ENCODE measurements at places on chromosomes 16 and 17.

DNA sequence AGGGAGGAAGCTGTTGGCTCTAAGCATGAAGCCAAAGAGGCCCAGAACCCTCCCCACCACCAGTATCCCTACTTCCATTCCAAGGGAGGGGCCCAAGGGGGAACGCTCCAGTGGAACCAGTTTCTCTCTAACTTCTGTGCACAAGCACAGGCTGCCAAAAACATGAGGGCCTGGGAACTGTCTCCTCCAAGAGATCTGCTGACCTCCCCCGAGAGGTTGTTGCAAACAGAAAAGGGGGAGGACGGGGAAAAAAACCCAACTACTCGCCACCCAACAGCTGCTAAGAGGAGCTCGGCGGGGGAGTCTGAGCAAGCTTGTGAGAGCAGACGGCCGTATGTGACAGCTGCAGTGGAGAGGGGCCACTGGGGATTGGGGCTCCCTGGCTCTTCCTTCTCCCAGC, 15.7 kb upstream of the SLC35B1 start:
- DNase-seq: no peak

- DNase-seq: no peak
These were observed 111.7 kb downstream of the IRF8 start for GRCh38 chr16:86010680-86011141.

- no peak for DNase-seq
These were observed at the start of gene SF3B3 for GRCh38 chr16:70523743-70524398. Gene SF3B3 (plus strand): TSS chr16:70523816. CDS start chr16:70526657, 2,841 bp downstream.

GRCh38 chr16:11609474-11610120, 22.9 kb upstream of the LITAF start:
- no peak for DNase-seq

GRCh38 chr17:47072886-47073285, 93.8 kb upstream of the RPRML start:
- DNase-seq: no peak

DNA sequence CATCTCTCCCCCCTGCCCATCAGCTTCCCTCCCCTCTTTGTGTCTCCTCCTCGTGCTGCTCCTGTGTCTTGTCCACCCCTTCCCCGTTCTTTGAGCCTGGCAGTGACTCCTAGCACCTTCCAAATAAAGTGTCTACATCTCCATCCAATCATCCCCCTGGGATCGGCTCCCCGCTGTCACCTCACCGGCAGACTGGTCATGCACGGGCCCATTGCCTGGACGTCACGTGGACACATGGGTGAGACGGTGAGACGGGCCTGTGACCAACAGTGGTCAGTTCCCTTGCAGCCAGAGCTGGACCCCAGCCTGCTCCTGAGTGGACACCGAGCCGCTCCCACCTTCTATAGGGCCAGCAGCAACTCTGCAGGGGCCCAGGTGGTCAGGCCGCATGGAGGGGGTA, 46.4 kb downstream of the COTL1 start:
- no peak for DNase-seq

GRCh38 chr17:65173976-65174683, 37.0 kb downstream of the RGS9 start:
- DNase-seq: no peak

DNA sequence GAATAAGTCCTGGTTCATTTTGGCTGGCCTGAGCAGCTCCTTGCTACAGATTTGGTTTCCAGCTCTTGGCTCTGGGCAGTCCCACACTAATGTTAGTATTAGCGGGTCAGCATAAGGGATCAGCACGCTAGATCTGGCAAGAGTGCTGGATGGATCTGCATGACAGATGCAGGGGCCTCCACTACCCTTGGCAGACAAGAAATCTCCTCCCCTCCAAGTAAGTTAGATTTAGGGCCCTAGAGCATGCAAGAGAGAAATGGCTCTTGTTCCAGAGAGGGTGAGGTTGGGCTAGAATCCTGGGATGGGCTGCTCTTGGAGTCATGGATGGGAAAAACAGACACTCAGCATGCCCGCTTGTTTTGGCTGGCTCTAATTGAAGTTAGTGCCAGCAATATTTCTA, 414.3 kb downstream of the RBFOX1 start:
- no peak for DNase-seq

GRCh38 chr16:88194397-88195268, 188.1 kb upstream of the ZNF469 start:
- DNase-seq: no peak

DNA sequence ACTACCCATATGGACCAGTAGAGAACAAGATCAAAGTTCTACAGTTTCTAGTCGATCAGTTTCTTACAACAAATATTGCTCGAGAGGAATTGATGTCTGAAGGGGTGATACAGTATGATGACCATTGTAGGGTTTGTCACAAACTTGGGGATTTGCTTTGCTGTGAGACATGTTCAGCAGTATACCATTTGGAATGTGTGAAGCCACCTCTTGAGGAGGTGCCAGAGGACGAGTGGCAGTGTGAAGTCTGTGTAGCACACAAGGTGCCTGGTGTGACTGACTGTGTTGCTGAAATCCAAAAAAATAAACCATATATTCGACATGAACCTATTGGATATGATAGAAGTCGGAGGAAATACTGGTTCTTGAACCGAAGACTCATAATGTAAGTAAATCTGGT, 29.1 kb downstream of the BPTF start:
- DNase-seq: no peak

DNA sequence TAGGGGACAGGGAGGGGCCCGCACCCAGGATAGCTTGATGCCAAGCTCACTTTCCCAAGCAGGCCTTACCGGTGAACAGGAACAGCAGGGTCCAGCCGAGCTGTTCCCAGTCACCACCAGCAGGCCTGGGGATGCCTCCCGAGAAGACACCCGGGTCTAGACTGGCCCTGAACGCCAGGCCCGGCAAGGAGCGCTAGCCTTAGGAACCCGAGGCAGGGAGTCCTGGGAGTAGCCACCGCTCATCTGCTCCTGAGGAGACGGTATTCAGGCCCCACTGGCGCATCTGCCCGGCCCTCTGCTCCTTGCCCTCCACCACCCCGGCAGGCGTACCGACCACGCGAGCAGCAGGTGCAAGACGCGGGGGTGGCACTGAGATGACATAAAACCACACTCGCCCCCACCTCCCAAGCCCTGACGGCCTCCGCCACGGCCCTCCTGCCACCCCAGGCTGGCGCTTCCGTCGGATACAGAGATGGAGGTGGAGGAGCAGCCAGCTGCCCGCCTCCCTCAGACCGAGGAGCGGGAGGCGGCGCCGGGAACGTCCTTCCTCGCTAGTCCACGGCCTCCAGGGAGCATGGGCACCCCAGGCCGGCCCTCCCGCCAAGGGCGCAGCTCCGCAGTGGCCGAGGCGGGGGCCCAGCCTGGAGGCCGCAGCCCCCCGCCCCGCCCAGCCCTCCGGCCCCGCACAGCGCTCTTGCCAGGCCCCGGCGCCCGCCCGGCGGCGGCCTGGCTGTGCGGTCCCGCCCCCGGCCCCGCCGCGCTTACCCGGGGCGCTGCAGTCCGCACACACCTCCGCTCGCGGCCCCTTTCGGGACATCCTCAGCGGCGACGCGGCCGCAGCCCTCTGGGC, 661 bp downstream of the GIT1 start:
- no peak for DNase-seq
